Activated naive CD4-positive, alpha-beta T cell (primary cell): ENCODE measurements at places on chromosomes 5 and 9.

DNA sequence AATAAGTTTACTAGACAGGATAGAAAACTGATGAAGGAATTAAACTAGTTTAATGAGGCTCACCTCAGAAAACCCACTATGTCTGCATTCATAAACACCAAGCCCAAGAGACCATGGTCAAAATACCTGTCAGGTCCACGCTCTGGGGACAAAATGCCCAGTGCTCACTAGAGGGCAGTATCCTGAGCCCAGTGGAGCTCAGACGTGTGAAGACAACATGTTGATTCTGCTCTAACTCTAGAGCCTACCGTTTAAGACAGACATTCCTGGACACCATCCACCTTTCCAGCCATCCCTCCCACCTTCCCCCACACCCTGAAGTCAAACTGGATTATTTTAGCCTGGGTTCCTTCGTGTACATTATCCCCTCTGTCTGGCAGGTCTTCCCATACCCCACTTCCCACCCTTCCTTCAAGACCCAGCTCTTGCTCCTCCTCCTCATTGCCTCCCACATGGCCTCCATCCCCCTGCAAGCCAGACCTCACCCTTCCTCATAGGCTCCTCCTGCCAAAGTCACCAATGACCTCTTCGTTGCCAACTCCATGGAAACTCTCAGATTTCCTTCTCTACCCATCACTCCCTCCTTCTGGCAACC is 142.3 kb upstream of the FSTL4 start:
- DNase-seq: no peak

- DNase-seq: no peak
These were observed 38.8 kb downstream of the NFX1 start for GRCh38 chr9:33329117-33329563.

- no peak for DNase-seq
These were observed 4.8 kb downstream of the ZNF483 start for GRCh38 chr9:111529787-111530186.

DNA sequence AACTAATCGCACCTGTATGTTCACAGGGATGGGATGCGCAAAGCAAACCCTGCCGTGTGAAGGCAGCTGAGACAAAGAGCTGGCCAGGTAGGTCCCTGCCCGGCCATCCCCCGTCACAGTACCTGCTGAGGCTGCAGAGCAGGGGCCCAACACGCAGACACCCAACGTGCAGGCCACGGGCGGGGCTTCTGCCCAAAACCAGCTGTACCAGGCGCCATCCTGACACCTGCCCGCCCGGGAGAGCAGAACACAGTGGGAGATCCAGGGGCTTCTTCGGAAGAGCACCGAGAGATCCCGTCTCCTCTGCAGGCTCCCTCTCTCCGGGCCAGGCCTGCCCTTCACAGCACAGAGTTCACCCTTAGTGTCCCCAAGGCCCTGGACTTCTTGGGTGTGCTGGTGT is 28.4 kb downstream of the ABO start:
- no peak for DNase-seq

DNA sequence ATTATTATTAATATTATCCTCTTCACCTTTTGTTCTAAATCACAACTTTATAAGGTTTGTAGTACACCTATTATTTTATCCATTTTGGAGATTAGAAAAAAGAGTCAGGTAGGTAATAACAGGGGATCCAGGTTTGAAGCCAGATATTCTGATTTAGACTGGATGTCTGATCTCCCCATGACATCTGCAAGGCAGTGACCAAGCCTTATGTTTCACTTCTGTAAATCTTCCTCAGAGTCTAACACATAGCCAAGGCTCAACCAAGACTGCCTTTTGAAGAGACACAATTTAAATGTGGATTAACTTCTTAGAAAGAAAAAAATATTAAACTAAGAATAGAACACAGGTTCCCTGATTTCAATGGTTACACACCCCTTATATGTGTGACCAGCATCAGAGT is 44.2 kb downstream of the CETN3 start:
- no peak for DNase-seq

DNA sequence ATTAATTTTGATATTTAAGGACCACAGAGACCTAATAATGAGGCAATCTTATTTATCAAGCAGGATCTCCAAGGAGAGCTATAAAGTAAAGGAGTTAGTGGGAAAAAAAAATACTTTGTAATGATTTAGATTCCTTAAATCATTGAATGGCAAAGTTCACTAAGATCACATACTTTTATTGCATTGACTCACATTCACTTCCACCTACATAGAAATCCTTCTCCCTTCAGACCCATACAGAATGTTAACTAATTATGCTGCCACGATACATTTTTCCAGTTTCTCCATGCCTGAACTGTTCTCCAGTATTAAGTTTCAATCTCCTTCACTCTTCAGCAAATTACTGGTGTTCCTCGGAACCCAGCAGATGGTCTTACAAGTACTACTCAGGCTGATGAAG is 388.7 kb downstream of the EFNA5 start:
- no peak for DNase-seq

GRCh38 chr5:180072256-180072548 is 643 bp upstream of the RNF130 start:
- DNase-seq: no peak

- no peak for DNase-seq
These were observed 6.3 kb upstream of the EQTN start for GRCh38 chr9:27303219-27303618.

- DNase-seq: no peak
These were observed 213.7 kb downstream of the TMEM38B start for GRCh38 chr9:105908069-105908468.

DNA sequence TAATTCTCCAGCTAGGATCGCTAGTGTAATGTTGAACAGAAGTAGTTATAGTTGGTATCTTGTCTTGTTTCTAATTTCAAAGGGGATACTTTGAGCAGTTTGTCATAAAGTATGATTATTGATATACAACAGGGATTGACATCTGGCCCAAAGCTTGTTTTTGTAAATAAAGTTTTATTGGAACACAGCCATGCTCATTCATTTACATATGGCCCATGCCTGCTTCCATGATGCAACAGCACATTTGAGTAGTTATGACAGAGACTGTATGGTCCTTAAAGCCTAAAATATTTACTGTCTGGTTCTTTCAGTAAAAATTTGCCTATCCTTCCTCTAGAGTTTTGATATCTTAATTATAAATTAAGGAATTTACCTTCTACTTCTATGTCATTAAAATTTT is 69.8 kb downstream of the RPS6 start:
- DNase-seq: no peak

DNA sequence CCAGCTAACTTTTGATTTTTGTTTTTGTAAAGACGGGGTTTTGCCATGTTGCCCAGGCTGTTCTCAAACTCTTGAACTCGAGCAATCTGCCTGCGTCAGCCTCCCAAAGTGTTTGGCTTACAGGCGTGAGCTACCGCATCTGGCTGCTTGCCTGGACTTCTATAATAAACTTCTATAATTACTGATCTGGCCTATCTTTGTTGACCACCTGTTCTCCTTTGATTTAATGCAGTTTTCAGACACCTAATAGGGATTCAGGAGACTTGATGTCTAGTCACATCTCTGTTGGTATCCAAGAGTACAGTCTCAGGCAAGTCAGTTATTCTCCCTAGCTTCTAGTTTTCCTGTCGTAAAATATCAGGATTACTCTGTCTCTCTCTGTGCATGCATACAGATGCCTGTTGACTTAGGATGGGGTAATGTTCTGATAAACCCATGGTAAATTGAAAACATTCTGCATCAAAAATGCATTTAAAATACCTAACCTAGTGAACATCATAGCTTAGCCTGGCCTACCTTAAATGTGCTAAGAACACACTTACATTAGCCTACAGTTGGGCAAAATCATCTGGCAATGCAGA is 51.5 kb upstream of the NR3C1 start:
- DNase-seq: no peak

DNA sequence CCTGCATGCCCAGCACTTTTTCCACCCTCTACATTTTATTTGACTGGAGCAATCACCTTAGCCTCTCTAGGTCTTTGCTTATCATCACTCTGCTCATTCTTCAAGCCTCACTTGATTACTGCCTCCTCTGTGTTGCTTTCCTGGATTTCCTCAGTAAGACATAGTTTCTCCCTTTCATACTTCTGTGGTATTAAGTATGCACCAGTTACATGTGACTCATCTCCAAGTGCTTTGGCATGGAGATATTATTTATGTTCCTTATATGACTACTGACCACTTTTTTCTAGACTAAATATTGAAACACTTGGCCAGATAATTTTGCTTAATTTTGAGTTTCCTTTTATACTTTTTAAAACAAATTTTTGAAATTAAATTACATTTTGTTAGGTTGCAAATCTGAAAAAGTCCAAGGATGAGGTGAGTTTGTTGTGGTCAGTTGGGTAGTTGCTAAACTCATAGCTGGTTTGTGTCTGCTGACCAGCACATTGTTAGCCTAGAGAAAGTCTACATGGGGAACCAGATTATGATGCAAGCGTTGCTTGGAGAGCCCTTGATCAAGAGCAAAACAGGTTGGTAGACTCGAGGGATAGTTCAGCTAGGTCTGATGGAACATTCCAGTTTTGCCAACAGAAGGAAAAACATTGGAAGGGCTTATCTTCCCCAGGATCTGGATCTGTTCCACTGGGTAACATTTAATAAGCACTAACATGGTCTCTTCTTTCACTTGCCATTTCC is 140.2 kb downstream of the TMC1 start:
- no peak for DNase-seq

GRCh38 chr9:18141681-18142080 is 332.3 kb upstream of the ADAMTSL1 start:
- no peak for DNase-seq

DNA sequence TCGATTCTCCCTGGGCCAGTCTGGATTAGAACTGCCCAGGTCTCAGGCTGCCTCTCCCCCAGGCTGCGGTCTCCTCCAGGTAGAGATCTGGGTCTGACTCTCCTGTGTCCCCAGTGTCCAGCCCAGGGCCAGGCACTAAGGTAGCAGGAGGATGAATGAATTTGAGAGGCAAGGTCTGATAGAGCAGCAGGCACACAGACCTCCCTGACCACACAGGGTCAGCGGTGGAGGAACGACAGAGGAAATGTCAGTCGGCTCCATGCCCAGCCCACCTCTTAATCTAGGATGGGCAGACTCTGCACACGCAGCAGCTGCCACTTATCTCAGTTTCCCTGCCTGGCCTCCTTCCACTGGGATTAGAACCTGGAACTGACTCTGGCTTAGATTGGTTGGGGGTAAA is 272.7 kb upstream of the MVB12B start:
- no peak for DNase-seq

- DNase-seq: no peak
These were observed 303.2 kb downstream of the PRR16 start for GRCh38 chr5:120767178-120767820.

- no peak for DNase-seq
These were observed 31.9 kb upstream of the IL12B start for GRCh38 chr5:159362220-159362619.

DNA sequence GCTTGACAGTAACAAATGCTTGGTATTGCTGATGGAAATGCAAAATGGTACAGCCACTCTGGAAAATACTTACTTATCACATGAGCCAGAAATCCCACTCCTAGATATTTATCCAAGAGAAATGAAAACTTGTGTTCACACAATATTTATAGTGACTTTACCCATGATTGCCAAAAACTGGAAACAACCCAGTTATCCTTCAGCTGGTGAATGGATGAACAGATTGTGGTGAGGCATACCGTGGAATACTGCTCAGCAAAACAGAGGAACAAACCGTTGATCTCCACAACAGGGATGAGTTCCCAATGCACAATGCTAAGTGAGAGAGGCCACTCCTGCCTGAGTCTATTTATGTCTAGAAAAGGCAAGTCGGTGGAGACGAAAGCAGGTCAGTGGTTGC is 40.5 kb upstream of the LRRC14B start:
- DNase-seq: no peak

- no peak for DNase-seq
These were observed 103.9 kb downstream of the SPOCK1 start for GRCh38 chr5:137395011-137395755.

GRCh38 chr9:21465859-21466518 is 16.1 kb downstream of the IFNE start:
- DNase-seq: no peak

- no peak for DNase-seq
These were observed 64.0 kb downstream of the WNK2 start for GRCh38 chr9:93247892-93248291.

DNA sequence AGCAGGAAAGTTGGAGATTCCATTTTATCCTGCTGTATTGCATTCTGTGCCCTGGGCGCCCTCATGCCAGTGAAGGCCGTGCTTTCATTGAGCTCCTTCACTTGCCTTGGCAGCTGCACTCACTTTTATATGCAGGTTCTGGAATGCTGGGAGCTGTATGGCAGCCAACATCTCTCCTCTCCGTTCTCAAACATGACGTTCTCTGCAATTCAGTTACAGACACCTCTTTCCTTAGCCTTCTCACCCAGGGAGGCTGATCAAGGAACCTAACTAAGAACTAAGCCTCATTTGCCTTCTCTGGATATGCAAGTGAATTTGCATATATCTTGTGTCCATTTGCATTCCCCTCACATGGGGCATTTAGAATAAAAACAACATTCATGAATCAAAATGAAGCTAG is 29.4 kb upstream of the PURA start:
- DNase-seq: no peak

DNA sequence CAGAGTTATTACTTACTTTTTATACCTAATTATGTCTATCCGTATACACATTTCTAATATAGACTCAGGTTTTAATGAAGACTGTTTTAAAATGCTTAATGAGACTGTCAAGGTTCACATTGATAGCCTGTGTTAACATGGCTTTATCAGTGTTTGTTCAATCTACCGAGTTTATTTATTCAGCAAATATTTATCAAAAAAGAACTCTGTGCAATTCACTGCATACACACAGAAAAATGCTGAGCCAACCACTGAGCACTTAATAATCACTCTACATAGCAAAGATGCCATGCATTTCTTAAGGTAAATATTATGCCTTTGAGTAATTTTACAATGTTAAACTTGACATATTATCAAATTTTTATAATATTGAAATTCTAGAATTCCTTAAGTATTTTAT is 428.2 kb downstream of the ANXA1 start:
- DNase-seq: no peak

GRCh38 chr9:93209097-93209496 is 25.2 kb downstream of the WNK2 start:
- DNase-seq: no peak

GRCh38 chr5:110335361-110336066 is 391.0 kb downstream of the TMEM232 start:
- no peak for DNase-seq
